Lung microvascular endothelial cell (primary cell): ENCODE measurements at places on chromosomes 2 and 18.

DNA sequence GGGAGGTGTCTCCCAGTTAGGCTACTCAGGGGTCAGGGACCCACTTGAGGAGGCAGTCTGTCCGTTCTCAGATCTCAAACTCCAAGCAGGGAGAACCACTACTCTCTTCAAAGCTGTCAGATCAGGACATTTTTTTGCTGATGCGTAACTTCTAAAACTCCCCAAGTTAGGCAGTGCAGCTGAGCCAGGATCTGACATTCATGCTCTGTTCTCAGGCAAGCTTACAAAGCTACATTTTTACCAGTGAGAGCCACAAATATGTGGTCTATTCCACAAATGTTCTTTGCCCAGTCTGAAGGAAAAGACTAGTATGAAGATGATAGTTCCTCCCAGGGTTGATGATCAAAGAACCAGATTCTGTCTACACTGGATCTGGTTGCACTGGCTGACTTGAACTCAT, 184.1 kb downstream of the MTCL1 start:
- DNase-seq, result no peak

GRCh38 chr2:102317715-102318114, 6.4 kb downstream of the IL1RL1 start:
- DNase-seq, result no peak

- DNase-seq, result no peak
Measured at GRCh38 chr18:47108998-47109405, 41.3 kb downstream of the HDHD2 start.

DNA sequence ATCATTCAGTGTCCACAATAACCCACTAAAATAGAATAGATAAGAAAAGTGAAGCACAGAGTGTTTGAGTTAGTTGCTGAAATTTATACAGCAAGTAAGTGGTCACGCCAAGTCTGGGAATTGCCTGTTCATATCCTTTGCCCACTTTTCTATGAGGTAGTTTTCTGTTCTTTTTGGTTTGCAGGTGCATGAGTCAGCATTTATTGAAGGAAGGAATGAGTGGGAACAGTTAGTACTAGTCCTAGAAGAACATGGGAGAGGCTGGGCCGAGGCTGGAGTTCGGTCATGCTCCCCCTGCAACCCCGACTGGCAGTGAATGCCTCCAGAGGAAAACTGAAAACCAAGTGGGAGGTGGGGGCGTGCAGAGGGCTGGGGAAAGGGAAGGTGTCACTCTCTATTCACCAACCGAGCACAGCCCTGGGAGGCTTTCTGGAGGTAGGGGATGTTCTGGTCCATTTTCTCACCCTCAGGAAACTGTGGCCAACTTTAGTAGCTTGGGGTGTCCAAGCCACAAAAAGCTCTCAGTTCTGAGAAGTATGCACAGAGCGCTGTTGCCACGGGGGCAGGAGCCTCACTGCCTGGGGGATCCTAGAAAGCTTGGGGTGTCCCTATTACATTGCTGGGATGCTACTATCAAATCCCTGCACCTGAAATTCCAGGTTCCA, 41.4 kb downstream of the FOSL2 start:
- no peak for DNase-seq

DNA sequence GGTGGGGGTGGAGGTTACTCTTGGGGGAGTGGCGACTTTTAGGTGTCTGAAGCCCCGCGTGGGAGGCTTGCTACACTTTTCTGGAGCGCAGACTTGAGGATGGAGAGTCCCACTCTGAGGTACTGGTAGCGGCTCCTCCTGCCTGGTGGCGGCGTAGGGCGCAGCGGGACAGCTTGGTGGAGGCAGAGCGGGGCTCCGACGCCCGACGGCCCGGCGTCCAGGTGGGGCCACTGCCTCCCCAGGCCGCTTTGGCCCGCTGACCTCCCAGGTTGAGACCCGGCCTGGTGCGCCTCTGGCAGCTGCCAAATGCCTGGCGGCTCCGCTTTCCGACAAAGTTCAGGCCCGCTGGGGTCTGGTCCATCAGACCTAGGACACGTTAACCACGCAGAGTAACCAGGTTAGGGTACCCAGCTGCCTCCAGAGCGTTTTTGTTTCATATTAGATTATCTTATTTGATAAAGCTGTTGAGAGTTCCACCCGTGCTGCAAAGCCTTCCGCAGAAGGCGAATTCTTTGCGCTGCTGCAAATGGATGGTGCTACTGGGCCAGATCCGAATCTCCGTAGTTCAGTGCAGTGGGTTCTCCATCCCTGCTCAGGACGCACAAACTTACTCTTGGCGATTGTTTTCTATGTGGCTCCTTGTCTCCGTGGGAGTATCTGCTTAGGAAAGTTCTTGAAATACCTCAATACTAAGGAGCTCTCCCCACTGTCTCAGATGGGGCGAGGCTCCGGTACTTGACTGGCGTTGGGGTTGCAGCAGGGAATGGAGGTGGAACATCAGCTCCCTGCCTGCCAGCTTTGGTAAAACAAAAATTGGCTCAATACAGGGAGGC, 405.9 kb downstream of the XIRP2 start:
- no peak for DNase-seq

DNA sequence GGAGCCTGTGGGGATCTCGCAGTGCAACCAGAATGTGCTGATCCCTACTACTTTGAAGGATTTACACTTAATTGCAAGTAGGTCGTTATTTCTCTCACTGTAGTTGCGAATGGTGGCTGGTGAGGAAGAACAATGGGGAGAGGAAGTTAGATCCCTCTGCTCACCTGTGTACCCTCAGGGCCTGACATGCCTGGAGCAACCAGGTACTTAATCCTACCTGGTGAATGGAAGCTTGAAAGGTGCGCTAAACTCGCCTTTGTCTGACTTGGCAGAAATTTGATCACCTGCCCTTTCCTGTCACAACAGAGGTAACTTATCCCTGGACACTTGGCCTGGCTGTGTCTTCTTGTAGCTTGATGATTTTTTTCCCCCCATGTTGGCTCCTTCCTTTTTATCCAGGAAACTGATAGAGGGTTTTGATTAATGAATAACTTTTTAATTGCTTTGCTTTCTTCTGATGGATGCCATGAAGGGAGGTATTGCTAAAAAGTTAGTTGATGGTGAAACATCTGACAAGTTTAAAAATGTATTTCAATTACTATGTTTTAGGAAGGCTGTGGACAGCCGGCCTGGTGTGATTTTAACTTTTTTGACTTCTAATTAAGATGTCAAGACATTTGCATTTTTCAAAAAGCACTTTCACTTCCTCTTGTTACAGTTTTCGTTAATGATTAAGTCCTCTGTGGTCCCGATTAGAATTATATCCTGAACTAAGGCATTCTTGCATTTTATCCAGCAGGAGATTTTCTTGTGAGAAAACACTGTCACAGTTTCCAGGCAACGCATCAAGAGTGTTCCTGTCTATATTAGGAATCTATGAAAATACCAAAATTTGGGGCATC, 9.2 kb downstream of the SGPP2 start:
- DNase-seq, result no peak

DNA sequence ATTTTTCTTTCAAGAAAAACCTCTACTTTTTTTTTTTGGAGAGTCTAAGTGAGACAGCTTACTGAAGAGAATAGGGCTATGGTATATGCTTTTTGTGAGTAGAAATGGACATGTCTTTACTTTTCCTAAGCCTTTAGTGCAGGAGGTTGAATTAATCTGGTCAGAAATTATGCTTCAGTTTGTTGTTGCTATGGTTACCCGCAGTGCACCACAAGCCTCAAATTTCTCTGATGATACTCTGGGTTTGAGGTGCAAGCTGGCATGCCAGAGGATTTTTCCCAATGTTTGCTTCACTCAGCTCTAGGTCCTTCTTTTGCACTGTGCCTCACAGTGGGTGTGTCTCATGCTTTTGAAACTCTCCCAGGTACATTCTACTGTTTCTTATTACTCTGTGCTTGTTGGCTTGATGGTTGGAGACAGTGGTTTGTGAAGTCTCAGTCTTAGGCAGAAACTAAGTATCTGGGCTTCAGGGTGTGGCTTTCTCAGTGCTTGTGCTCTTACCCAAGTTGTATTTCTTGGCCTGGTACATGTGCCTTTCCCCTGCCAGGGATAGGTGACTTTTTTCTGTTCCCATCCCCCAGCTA, 278.3 kb downstream of the RBM43 start:
- no peak for DNase-seq

- DNase-seq, result no peak
Measured at GRCh38 chr2:3572620-3573019, 2.4 kb upstream of the RPS7 start.

DNA sequence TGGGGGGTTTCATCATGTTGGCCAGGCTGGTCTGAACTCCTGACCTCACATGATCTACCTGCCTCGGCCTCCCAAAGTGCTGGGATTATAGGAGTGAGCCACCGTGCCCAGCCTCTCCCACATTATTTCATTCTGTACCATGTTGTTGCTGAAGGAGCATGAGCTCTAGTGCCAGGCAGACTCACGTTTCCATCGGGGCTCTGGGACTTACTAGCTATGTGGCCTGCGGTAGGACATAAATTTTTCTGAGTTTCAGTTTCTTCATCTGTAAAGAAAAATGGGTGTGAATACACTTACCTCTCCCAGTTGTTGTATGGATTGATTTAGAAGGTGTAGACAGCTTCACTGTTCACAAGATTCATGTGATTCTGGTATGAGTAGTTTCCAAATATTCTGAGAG, 30.8 kb upstream of the CCL20 start:
- no peak for DNase-seq

GRCh38 chr2:17878281-17879136, at the start of gene KCNS3:
Gene KCNS3 (plus strand): TSS chr2:17878667. CDS start chr2:17931009, 52,342 bp downstream.
- peak; percentile 30 for DNase-seq

DNA sequence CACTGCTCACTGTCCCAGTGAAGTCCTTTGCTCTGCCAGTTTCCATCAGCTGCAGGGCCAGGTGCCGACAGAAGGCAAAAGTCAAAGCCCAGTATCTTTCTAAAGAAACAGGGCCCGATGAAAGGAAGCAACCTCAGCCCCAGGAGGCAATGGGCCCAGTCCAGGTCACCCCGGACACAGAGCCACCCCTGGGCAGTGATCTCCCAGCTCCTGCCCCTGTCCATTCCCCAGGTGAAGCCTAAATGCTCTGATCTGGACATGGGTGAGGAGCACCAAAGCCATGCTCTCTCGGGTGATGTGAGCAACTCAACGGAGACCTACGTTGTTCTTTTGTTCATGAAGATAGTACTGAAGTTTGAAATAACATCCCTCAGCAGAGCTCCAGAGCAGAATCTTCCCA, 61.6 kb downstream of the HDAC4 start:
- DNase-seq, result no peak

GRCh38 chr2:86335865-86336674, 1.4 kb downstream of the REEP1 start:
- DNase-seq, result no peak

DNA sequence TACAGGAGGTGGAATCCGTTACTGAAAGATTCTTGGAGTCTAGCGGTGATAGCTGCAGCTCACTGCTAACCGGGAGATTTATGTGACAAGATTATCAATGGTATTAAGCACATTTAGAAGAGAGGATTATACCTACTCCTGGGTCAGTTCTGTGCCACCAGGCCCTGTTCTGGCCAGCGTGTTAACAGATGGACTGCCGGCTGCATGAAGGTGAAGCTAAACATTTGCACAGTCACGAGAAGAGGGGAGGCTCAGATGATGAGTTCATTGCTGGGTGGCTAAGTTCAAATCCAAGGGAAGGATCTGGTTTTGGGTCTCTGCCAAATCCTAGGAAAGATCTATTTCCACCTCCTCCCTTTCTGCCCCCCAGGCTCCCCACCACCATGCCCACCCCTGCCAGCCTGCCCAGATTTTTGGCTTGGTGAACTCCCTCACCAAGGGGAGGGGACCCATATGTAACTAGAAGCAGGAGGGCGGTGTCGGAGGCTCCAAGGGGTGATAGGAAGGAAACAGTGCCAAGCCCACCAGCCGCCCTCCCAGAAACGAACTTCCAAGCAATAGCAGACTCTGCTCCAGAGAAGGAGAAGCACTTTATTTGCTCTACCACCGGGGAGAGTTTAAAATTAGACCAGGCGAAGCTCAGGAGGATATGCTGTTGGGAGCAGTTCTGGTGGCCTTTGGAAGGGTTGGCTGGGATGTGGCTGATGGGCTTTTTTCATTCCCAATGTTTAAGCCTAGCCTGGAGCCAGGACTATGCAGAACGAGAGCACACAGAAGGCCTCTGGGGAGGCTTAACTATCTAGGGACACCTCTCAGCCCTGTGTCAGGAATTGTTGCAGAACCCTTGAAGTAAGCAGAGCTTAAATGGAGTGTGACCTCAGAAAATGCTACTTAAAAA, 200.5 kb downstream of the KLHL29 start:
- DNase-seq, result no peak

DNA sequence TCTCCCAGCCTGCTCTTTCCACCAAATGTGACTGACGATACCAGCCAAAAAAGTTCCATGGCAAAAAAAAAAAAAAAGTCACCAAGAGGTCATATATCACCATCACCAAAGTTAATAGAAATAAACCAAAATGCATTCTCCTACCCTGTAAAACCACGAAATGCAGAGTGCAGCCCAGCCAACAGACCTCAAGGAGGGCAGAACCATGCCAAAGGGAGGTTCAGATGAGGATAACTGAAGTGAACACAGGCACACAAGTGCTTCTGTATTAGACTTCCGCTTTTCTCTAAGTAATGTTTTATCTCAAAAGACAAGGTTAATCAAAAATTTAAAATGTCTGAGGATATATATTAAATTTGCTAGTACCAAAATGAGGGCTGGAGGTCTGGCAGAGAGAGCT, 5.5 kb downstream of the SERPINE2 start:
- DNase-seq, result no peak

DNA sequence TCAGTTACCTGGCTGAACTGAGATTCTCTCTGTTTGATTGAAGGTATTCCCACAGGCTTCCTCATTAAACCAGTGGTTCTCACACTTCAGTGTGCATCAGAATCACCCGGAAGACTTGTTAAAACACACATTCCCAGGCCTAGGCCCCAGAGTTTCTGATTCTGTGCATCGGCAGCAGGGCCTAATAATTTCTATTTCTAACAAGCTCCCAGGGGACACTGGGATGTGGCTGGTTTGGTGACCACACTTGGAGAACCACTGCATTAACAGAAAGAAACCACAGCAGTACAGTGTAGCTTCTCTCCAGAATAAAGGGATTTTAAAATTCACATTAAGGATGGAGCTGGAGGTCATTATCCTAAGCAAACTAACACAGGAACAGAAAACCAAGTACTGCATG, 6.5 kb downstream of the MRO start:
- DNase-seq, result no peak

- no peak for DNase-seq
Measured at GRCh38 chr2:7015007-7015950, 98.1 kb downstream of the RNF144A start.
